ENCODE measurements at places on chromosomes 1 and 21.

GRCh38 chr1:54003249-54003646 is 14.7 kb downstream of the LDLRAD1 start:
- no peak for DNase-seq

DNA sequence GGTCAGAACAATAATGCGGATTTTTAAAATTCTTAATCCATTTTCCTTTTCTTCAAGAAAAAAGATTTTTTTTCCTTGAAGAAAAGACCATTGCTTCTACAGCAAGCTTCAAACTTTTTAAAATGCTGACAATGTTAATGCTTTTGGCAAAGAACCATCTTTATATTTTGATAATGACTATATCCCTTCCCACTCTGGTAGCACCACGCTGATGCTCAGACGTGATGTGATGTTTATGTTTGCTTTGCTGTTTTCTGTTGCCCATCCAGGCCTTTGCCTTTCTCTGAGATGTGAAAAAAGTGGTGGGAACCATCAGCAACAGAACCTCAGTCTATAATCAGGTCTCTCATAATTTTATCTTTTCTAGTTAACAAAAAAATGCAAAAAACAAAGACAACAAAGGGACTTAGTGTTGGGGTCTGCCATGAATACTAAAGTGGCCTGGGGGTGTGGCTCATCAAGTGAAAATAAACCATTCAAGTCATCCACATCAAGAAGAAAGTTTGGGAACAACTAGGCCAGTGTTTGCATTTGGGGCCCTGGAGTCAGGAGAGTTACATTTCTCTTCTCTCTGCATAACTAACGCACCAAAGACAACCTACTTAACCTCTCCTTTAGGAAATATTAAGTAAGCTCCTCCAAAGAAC is 244.6 kb upstream of the DMRTA2 start:
- DNase-seq, result no peak

DNA sequence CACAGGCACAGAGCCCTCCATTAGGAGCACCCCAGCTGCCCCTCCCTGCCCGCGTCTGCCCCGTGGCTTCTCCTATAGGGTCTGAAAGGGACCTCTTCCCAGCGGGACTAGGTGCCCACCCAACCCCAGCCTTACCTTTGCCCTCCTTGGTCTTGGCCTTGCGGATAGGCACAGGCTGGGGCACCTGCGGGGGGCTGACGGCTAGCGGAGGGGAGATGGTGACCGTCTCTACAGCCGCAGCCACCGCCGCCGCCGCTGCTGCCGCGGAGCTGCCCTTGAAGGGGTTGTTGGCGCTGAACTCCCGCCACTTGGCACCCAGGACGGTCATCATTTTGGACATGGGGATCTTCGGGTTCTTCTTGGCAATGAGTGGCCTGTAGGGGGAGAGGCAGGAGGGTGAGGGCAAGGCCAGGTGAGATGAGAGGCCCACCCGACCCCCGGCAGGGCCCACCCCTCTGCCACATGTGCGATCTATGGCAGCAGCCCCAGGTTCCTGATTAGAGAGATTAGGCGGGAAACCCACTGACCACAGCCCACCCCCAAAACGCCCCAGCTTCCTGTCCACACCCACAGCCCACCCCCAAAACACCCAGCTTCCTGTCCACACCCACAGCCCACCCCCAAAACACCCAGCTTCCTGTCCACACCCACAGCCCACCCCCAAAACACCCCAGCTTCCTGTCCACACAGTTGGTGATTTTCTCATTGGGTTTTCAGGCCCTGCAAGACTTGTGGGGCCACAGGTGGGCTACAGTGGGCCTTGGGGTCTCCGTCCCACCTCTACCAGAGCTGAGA is 25.4 kb downstream of the CHD5 start:
- no peak for DNase-seq

GRCh38 chr1:109266965-109267364 is 16.0 kb downstream of the PSRC1 start:
- no peak for DNase-seq

GRCh38 chr1:207014728-207015127 is 17.8 kb downstream of the C1orf116 start:
- DNase-seq, result no peak

- no peak for DNase-seq
Observed at GRCh38 chr1:241999026-241999425, at the start of gene MAP1LC3C. Gene MAP1LC3C, minus strand, starts transcription at chr1:241999098. Its CDS starts 90 bp downstream, at chr1:241999008.

DNA sequence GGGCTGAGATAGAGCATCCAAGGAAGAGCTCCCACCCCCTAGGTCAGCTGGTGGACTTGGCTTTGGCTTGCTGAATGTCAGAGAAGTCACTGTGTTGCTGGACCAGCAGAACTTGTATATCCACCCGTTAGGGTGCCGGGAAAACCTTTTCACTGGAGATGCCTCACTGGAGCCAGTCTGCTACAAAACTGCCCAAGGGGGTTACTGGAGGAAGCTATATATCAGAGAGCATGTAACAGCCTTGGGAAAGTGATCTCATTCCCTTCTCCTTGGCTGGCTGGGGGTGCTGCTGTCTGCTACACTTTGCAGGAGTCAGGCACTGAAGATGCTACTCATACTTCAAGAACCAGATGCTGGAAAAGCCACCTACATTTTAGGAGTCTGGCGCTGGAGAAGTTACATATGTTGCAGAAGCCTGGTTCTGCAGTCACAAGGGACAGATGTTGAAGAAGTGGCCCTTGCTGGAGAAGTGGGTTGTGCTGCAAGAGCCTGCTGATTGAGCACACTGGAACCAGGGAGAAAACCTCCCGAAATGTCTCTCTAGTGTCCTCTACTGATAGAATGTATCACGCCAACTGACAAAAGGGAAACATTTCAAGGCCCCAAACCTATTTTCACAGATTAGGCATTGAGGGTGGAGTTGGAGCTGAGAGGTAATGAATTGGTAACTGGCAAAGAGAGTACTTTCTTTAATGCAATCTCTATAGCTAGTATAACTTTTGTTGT is 250.6 kb downstream of the SPATA17 start:
- DNase-seq, result no peak

DNA sequence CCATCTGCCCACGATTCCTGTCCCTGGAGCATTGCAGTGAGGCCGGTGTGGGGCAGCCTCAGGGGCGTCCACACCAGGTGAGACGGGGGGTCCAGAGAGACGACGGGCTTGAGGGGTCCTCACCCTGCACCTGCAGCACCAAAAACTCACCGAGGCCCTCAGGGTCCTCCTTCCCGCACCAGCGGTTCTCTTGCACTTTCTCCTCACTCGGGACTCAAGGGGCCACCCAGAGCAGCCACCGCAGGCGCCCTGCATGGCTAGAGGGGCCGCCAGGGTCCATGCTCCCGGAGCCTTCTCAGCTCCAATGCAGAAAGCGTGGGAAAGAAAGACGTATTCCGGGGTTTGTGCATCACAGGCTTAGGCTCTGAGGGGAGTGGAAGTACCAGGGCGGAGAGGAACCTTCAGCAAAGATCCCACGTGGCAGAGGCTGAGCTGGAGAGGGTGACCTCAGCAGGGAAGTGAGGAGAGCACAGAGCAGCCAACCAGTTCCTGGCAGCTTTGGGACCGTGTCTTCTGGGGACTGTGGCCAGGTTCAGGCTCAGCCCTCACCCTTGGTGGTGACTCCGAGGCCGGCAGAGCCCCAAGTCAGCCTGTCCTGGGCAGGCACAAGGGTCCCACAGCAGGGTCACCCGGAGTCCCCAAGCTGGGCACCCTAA is 19.5 kb upstream of the COL6A2 start:
- no peak for DNase-seq

- peak; percentile 51 for DNase-seq
Observed at GRCh38 chr1:27529704-27530018, 39.7 kb upstream of the WASF2 start.

GRCh38 chr21:32508558-32508957 is 76.8 kb downstream of the TCP10L start:
- no peak for DNase-seq

GRCh38 chr1:150777544-150777943 is 12.0 kb upstream of the CTSS start:
- no peak for DNase-seq

- DNase-seq, result no peak
Observed at GRCh38 chr1:6859415-6860343, 74.4 kb downstream of the CAMTA1 start.

DNA sequence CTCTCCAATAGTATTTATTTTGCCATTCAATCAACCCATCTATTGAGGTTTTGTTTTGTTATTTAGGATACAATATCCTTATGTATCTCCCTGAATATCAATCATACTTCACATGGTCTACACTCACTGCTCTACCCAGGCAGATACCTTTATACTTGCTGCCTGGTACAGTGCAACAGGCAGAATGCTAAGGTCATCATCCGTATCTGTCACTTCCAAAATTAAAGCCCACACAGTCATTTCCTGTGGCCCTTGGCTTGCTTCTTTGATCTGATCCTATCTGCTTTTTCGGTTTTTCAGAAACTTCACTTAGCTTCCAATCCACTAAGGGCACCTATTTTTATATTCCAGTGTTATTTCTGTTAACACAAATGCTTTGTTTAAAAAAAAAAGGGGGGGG is 22.3 kb upstream of the ZZZ3 start:
- DNase-seq, result peak; percentile 21

- DNase-seq, result peak; percentile 21
Observed at GRCh38 chr21:42366292-42367010, at the start of gene TFF1. Gene TFF1, minus strand, starts transcription at chr21:42366535. Its CDS starts 40 bp downstream, at chr21:42366495.

- no peak for DNase-seq
Observed at GRCh38 chr21:45637883-45638282, 5.6 kb upstream of the PCBP3 start.

DNA sequence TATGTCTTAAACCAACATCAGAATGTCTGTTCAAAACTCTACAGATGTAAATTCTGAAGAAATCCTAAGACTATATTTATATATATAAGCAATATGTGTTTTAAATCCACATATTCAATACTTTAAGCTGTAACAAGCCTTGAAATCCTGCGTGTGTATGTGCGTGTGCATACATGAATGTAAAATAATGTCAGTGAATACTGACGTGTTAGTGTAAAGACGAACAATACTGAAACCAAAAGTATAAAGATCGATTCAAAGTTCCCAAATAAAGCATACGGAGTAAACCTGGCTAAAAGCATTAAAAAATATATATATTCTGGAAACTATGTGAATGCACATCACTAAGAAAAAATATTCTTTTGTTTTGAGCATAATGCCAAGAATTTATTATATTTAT is 668.6 kb upstream of the NCAM2 start:
- no peak for DNase-seq

GRCh38 chr1:232328486-232329102 is 301.3 kb downstream of the SIPA1L2 start:
- DNase-seq, result no peak

DNA sequence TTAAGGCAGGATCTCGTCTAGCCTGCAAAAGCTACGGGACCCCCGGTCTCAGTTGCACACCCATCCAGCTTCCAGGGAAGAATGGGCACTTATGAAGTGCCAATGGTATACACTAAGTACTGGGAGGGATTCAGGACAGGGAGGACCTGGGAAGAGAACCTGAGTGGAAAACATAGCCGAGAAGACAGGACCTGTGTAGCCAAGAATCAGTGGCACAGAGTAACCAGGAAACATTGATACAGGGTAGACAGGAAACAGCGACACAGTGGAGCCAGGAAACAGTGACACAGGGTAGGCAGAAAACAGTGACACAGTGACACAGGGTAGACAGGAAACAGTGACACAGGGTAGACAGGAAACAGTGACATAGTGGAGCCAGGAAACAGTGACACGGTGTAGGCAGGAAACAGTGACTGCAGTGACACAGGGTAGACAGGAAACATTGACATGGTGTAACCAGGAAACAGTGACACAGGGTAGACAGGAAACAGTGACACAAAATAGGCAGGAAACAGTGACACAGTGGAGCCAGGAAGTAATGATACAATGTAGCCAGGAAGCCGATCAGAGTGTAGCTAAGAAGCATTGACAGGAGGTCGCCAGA is 138.0 kb upstream of the ARHGEF16 start:
- DNase-seq, result no peak

- DNase-seq, result peak; percentile 55
Observed at GRCh38 chr1:94061513-94062443, 59.2 kb downstream of the ABCA4 start.
